Activated T-cell treated with anti-CD3 and anti-CD28 coated beads for 4 hours (primary cell): ENCODE measurements at places on chromosomes 5 and 9.

DNA sequence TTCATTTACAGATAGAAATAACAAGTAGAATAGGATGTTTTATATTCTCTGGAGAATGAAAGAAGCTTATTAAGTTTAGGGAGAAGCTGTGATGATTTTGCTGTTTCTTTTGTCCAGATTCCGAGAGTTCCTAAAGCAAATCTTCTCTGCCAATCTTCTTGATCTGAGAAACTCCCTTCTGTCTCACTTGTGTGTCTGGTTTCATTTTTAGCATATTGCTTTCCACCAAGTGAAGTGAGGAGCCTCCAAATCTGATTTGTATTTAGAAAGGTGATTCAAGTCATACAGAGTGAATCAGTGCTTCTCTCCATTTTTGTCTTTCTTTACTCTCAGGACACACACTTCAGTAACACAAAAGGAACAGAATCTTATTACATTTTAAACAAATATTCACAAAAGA lies 48.4 kb downstream of the STX17 start:
- no peak for DNase-seq

DNA sequence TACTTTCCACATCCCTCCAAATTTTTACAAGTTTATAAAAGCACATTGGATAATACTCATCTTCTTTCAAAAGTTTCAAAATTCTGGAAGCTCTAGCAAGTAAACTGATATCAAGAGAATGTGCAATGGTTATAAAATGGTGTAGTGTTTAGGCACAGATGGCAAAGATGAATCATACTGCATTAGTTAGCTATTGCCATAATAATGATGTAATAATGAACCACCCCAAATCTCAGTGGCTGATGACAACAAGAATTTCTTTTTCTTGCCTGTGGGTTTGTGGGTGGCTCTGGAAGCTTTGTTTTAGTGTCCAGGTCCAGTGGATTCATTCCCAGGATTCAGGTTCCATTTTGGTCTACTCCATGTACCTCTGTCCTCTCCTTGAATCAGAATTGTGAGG lies 319.0 kb downstream of the BRINP1 start:
- DNase-seq, result no peak

DNA sequence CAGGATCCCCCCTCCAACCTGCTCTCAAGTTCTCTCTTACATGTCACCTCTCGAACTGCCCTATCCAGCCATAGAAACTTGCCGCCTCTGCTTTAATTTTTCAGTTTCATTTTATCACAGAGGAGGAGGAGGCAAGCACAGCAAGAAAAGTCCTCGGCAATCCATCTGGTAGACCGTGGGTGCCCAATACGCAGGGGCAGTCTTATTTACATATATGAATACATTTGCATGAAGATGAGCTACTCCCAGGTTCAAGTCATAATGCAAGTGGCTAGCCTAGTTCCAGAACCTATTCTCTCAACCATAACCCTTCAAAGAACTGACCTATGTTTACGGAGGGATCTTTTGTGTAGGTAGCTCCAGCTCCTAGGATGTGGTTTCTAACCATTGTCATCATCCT lies 223.2 kb upstream of the PANK3 start:
- DNase-seq, result no peak

DNA sequence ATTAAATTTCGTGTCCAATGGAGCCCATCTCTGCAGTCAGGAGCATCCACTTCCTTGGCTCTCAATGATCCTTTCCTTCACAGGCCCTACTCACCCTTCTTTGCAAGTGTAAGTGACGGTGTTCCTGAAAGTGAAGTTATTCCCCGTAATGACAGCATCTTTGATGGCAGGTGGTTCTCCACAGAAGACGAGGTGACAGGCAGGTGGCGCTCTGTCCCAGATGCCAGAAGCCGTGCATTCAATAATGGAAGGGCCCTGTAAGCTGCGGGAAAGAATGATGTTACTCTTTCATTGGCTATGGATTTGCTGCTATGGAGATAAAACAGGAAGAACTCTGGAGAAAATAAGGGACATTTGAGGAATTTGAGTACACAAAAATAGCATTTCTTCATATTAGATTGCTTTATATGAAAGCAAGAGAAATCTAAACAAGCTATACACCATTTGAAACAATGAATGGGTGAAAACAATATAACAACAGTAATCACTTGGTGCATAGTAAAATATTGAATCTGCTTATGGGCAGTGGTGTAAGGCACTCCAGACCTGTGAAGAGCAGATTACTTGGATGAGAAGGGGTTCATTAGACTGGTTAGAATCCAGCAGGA lies 89.9 kb upstream of the TXNDC8 start:
- no peak for DNase-seq

- DNase-seq, result no peak
Observed at GRCh38 chr5:138942861-138943260, 67.7 kb upstream of the LRRTM2 start.

GRCh38 chr5:93715327-93715726 lies 26.1 kb downstream of the POU5F2 start:
- no peak for DNase-seq

DNA sequence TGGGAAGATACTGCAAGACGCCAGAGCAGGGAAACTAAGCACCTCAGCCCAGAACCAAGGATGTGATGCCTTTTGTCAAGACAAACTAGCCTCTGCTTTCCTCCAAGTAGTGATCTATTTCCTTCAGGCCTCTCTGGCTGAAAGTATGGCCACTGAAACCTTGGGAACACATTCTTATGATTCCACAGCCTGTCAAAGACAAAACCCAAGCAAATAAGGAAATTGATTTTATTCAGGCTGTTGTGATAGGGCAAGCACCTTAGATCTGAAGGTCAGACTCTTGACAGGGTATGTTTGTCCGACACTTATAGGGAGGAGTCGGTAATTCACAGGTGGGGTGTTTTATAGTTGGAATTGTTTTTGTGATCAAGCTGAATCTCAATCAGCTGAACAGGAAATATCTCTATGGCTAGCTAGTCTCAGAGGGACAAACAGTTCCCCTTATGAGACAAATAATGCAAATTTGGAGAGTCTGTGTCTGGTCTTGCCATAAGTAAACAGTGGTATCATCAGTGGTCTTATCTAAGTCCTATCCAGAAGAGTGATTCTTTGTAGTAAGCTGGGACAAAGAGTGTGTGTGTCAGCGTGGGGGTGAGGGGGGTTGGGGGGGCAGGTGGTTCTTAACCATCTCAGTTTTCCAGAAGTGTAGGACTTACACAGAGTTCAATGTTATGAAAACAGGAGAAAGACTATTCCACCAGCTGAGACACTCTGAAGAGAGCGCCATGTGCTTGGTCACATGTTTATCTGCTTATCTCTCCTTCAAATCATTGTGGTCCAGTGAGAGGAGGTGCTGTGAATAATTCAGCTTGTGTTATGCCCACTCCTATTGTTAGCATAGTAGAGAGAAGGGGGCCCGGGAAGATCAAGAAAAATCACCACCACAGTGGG lies 6.7 kb upstream of the ZCCHC10 start:
- DNase-seq, result no peak

- no peak for DNase-seq
Observed at GRCh38 chr5:134383980-134384697, 12.8 kb downstream of the UBE2B start.

DNA sequence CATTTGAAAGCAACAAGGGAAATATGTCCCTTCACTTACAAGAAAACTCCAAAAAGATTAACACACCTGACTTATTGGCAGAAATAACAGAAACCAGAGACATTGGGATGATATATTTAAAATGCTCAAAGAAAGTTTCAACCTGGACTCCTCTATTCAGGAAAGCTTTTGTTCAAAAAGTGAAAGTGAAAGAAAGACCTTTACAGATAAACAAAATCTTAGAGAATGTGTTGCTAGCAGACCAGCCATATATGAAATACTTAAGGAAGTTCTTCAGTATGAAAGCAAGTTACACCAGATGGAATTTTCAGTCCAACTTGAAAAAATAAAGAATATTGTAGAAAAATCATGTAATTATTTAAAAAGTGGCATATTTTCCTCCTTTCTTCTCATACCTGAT lies 1075.1 kb downstream of the NR2F1-AS1 start:
- DNase-seq, result no peak

DNA sequence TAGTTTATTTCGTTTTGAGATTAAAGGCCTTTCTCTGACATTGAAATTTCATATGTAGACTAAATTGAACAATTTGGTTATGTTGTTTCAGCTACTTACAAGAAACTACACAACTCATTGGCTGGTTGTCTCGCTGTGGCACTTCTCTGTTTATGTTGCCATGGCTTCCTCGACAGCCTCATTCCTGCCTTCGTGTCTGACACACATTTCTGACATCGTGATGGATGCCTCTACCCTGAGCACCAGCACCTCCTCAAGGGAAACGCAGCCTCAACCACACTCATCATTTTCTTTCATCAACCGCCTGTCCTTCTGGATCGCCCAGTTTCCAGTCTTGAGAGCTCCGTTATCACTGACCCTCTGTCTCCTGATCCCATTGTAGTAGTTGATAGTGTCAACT lies 562.8 kb downstream of the PDE4D start:
- no peak for DNase-seq

DNA sequence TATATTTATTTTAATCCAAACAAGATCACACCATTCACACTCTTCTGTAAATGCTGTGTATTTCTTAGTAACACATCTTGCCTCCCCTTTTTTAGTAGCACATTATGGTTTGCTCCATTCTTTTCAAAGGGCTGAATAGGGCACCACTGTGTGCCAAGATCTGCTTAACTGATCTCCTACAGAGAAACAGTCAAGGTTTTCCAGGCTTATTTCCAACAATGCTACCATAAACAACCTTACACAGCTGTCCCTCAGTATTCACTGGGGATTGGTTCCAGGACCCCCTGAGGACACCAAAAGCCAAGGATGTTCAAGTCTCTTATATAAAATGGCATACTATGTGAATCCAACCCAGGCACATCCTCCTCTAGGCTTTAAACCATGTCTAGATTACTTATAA lies 16.5 kb downstream of the GOLM1 start:
- no peak for DNase-seq

DNA sequence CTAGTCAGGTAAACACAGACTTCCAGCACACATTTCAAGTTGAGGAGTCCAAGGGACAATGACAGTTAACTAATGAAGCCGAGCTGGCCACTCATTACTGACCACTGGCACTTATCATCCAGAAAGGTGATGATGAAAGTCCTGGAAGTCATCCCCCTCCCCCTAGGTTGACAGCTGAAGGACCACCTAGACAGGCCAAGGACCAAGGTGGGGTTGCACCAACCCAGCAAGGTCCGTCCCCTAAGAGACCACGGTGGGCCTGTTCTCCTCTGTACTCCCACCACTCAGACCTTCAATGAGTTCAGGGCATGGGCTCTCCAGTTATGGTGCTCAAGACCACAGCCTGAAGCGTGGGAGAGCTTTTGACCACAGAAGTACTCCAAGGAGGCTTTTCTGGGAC lies 13.2 kb downstream of the P4HA2 start:
- DNase-seq, result no peak

- no peak for DNase-seq
Observed at GRCh38 chr5:61089351-61089750, 72.9 kb downstream of the SMIM15 start.

- DNase-seq, result no peak
Observed at GRCh38 chr5:119273391-119273839, 82.4 kb upstream of the TNFAIP8 start.

DNA sequence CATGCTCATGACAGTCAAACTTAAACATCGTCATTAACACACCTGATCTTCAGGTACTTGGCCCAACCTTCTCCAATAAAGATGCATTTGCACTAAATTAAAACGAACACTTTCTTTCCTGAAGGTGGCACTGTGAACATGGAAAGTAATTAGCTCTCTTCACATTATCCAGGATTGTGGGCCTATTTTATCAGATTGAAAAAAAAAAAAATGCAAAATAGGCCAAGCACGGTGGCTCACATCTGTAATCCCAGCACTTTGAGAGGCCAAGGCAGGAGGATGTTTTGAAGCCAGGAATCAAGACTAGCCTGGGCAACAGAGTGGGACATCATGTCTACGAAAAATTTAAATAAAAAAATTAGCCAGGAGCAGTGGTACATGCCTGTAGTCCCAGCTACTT lies 14.4 kb upstream of the CDC20B start:
- no peak for DNase-seq

DNA sequence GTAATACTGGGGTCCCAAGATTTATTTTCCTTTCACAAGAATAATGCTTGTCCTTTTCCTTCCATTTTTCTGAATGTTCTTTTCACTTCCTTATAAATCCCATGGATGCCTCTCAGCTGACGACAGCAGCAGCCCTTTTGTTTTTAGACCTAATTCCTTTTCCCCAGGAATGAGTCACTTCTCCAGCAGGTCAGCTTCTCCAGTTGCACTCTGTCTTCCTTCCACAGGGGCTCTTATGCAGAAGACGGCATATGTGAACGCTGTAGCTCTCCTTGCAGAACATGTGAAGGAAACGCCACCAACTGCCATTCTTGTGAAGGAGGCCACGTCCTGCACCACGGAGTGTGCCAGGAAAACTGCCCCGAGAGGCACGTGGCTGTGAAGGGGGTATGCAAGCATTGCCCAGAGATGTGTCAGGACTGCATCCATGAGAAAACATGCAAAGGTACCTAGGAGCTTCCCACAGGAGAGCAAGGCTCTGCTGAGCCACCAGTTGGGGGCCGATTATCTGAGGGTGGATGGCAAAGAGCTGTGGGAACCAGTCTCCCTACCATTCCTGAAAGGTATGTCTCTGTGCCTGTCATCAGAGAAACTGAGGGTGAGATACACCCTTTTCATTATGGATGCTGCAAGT lies 72.9 kb downstream of the RFK start:
- DNase-seq, result no peak

DNA sequence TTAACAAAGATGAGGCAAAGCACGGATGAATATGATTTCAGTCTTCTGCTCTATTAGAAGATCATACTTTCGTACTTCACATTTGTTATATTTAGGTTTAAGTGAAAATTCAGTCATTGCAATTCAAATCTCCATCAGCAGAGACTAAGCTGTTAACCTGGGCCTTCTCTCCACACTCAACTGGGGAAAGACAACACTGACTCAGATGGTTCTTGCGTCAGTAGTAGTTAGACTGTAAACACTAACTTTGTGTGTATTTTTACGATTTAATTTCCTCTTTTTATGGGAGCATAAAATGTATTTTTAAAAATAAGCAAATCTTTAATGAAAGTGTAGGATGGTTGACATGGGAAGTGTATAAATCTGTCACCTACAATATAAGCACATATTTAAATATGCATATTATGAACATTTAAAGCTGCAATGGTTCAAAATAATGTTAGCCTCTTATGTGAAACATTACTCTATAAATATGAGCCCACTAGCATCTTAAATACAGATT lies 42.7 kb upstream of the ZNF608 start:
- no peak for DNase-seq

GRCh38 chr9:34203992-34204635 lies 25.3 kb downstream of the UBAP1 start:
- DNase-seq, result no peak

DNA sequence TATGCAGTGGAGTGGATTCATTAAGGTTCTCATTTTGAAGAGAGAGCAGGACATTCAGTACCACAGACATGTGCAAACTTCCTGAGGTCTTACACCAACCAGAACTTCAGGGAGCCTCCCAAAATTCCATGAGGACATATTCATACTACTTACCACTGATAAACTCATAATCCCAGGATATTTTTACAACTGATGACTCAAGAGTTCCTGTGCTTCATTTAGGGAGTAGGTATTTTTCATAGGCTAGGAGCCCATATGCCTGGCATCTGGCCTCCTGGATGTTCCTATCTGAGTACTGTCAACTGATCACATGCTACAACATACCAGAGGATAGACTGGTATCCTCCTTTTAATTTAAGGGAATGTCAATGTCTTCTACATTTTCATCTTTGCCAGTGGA lies 578.0 kb downstream of the EFNA5 start:
- no peak for DNase-seq
